ENCODE measurements at places on chromosomes 3 and 15. TPM values are rescaled to one million over a fixed set of nuclear protein-coding genes. Genes with fewer than 3 reads are reported as not detected.

The POPDC2 gene
- 0.72 TPM for total RNA-seq

GRCh38 chr3:66099541-66100065, 60.9 kb upstream of the MAGI1 start:
- DNase-seq, result no peak

GRCh38 chr15:88699861-88700260, 61.0 kb downstream of the ISG20 start:
- DNase-seq, result no peak

GRCh38 chr3:132912416-132912753, 125.8 kb upstream of the TMEM108 start:
- no peak for DNase-seq

DNA sequence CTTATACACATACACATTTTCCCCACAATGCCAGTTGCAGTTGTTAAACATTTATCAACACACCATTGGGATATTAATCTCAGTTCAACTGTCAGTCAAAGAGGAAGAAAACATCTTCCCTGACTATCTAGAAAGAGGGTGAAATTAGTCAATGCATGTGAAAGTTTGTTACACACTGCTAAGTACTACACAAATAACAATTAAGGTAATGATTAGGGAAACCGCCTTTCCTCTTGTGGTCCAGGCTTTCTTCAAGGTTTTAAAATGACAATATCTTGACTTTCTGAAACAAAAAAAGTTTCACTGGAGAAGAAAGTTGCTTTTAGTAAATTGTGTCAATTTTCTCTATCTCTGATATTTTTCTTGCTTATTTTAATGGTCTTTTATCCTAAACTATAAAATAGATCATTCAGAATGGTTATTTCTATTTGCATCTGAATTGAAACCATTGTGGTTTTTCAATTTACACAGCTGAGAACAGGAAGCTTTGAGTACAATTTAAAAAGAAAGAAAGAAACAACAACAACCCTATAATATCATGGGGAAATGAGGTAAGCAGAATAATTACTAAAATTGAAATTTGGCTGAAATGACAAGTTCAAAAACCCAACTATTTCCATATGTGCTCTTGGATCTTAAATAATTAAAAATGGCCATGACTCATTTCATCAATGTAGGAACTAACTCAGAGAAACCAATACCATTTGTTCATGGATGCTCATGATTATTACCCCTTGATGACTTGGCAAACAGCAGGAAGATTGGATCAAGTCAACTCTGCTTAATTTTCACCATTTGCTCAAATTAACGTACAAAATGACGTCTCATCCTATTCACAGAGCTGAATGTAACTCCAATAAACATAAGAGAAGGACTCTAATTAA, 31.7 kb downstream of the GPR149 start:
- no peak for DNase-seq

All from A673 (cell line).